ENCODE measurements at places on chromosomes 2 and 18.

GRCh38 chr2:108278631-108279030 is 10.1 kb upstream of the SULT1C2 start:
- no peak for DNase-seq

DNA sequence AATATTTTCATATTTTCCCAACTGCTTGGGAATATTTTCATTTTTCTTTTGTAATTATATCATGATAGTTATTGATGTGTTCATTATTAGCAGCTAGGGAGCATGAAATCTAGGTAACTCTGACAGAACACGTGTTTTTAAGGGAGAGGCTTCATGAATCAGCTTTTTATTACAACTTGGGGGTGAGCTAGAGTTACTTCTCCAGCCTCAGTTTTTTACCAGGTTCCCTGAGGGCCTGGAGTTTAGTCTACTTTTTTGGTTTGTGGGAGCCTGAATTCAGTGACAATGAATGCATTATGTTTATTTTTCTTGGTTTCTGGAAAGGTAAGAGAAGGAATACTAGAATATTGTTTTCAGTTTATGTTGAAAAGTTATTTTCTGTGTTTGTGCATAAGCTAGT is 18.0 kb downstream of the NAB1 start:
- no peak for DNase-seq

DNA sequence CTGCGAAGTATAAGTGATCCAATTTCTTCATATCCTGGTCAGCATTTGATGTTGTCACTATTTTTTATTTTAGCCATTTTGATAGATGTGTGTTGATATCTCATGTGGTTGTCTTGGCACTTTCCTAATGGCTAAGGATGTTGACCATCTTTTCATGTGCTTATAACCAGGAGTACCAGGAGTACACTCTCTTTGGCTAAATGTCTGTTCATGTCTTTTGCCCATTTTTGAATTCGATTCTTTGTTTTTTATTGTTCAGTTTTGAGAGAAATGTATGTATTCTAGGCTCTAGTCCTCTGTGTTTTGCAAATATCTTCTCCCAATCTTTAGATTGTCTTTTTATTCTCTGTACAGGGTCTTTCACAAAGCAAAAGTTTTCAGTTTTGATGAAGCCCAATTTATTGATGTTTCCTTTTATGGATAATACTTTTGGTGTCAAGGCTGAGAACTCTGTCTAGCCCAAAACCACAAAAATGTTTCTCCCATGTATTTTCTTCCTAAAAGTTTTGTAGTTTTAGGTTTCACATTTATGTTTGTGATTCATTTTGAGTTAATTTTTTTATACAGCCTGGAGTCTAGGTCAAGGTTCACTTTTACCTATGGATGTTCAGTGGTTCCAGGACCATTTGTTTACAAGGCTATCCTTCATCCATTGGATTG is 65.4 kb downstream of the SDC1 start:
- DNase-seq: no peak

DNA sequence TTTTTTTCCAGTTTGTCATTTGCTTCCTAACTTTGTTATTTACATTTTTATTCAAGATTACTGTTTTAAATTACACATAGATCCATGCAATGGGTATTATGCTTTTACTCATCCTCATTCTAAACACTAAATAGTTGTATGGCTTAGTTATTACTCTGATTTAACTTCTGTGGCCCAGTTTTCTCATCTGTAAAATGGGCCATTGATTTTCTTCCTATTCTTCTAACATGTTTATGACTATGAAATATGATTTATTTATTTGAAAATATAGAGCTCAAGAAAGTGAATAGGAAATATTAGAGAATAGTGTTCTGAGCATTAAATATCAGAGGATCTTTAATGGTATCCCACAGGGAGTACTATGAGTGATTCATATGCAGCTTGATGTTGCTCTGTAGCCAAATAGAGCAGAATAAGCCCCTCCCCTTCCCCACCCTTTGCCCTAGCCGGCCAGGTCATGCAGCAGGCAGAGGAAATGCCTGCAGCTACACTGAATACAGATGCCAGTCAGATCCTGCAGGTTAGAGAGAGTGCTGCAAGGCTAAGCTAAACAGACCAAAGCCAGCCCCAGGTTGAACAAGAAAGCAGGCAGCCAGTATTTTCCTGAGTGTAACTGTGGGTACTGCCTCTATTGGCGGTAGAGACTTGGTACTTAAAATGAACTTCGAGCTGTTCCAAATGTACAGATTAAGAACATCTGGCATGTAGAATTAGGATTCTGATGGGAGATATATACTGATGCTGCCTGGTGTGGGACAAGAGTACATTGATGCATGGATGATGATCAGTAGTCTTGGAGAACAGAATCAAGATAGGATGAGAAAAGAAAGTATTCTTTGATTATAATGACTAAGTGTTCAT is 11.7 kb upstream of the ACYP2 start:
- no peak for DNase-seq

- DNase-seq: no peak
These were observed 18.5 kb downstream of the ANTXR1 start for GRCh38 chr2:69031466-69031865.

- DNase-seq: no peak
These were observed 9.0 kb upstream of the CLIP4 start for GRCh38 chr2:29106256-29106655.

DNA sequence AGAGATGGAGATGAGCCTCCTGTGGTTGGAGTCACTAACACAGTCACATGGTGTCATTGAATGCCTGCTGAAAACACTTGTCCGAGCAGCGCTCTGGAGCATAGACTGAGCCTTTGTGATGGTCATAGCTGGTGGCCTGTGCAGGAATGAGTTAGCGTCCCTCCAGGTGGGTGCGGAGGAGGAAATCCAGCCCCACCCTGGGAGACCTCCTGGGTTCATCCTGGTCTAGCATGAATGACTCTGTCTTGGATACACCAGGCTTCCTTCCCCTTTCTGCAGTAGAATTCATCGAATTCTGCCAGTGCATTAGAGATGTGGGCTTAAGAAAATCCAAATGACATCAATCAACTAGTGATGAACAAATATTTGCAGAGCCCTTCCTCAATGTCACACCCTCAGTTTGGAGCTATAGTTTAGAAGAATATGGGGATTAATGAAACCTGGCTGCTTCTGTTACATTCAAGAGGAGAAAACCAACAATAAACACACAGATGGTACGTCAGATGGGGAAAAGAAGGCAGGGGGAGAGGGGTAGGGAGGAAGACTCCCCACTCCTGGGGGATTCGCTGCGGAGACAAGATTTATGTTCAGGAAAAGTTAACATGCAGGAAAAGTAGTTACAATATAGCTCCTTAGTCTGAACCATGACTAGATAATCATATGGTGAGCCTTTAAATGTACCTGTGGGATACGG is 136.7 kb downstream of the DDX1 start:
- peak; percentile 48 for DNase-seq

- no peak for DNase-seq
These were observed 331.7 kb upstream of the DCC start for GRCh38 chr18:52008330-52008729.

GRCh38 chr2:32260376-32260775 is 4.3 kb downstream of the NLRC4 start:
- DNase-seq: no peak

DNA sequence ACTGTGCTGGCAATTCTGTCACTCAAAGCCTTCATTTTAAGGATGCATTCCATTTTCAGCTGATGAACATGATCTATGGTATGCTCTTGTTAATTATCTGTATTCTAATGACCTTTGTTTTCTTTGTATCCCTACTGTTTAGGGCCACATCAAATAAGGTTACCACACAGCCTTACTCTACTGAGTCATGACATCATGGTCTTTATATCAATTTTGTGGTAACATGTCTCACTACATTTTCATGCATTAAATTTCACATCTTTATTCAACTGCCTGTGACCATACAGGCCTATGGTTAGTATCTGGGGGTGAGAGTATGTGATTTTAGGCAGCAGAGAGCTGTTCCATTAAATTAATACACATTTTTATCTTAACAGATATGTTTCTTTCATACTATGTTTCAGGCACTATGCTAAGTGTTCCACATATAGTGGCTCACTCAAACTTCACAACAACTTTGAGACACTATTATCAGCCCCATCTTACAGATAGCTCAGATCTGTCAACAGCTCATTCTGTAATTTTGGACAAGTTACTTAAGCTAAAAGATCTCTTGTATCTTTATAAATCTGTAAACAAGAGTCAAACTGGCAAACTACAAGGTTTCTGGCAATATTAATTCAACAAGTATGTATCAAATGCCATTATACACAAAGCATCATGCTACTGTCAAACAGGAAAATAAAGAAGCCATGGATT is 18.0 kb downstream of the LRPPRC start:
- DNase-seq: no peak

GRCh38 chr2:201378496-201379397 is 21.6 kb upstream of the FLACC1 start:
- no peak for DNase-seq

DNA sequence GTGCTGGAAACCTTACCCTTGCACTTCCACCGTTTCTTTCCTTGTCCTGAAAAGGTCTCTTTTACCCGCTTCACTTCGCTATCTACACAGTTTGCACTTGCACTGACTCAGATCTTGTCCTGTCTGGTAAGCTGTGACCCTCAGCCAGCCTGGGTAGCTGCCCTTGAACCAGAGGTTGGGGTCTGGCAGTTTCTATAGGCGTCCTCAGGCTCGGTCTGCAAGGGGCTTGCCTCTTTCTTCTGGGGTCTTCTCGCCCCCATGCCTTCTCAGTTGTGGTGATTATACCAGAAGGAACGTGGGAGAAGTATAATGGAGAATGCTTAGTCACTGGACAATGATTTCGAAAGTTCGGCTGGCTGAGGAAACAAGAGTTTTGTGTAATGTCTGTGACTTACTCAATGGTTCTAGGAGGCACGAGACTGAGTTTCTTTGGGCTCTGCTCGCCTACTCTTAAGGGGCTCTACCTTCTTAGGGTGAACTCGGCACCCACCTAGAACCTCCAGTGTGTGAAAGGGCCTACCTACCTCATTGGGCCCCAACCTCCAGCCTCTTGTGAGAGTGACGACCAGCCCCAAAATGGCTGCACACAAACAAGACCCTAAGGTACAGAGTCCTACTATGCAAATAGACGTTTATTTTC is 6.9 kb upstream of the STAT1 start:
- DNase-seq: peak; percentile 87
